ENCODE measurements at places on chromosomes 3 and 15.

DNA sequence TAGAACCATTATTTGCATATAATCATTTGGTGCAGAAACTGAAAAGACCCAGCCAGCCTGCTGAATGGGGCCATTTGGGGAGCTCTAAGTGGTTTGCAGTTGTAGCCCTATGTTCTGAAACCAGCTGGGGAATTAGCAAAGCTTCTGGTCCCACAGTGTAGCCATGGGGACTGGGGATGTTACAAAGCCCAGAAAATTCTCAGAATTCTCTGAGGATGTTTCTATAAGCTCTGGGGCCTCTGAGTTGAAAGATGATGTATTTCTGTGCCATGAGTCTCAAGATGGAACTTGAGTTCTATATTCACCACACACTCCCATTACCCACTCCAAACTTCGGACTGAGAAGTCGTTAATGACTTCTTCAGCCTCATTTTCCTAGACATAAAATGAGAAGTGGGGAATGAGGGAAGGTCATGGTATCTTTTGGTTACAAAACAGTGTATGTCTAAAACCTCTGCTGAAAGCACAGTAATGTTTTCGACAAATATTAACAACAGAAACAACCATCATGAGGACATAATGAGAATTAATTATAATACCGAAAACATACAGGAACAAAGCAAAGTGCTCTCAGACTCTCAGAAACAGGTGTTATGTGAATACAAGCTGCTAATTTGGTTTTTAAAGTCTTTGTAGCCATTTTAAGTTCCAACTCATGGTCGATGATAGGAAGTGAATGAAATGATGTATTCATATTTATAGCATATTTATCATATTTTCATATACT lies 89.4 kb downstream of the RFTN1 start:
- no peak for DNase-seq

GRCh38 chr3:5799398-5799797 lies 611.9 kb downstream of the EDEM1 start:
- no peak for DNase-seq

GRCh38 chr15:70902107-70902506 lies 9.5 kb downstream of the LRRC49 start:
- no peak for DNase-seq

GRCh38 chr3:139425745-139426400 lies 36.4 kb upstream of the COPB2 start:
- no peak for DNase-seq

DNA sequence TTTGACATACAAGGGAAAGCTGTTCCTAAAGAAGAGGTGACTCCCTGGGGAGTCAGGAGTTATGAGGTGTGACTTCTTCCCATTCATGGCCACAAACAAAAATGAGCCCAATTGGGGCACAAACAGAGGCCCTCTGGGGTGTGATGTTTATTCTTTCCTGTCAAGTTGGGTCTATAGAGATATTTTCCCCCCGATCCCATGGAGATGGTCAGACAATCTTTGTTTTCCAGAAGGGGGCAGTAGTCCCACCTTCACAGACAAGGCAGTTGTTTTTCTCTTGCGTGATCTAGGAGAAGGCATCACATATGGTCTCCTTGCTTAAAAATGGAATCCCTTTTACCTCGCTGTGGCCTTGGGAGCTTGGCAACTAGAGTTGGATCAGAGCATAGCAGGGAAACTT lies 110.3 kb downstream of the MFSD1 start:
- no peak for DNase-seq

DNA sequence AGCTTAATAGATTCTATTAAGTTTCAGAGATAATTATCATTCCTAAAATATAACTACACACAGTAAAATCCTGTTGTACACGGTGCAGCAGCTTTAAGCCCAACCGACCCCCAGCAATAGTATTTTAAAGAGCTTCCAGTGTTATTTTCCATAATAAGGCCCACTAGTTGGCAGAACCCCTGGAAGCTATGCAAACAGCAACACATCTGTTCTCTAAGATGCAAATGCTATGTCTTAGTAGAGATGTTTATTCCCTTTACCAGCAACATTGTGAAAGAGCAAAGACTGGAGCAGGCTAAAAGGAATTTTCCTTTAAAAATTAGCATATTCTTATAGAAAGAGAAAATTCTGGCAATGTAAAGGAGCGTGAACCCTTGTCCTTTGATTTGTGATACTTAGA lies 819.7 kb upstream of the ALCAM start:
- DNase-seq, result no peak

- DNase-seq, result no peak
Measured at GRCh38 chr3:36219398-36219797, 160.9 kb upstream of the STAC start.

GRCh38 chr3:105963161-105963560 lies 94.3 kb upstream of the CBLB start:
- DNase-seq, result no peak

- no peak for DNase-seq
Measured at GRCh38 chr15:60918234-60918959, 310.7 kb downstream of the RORA start.

DNA sequence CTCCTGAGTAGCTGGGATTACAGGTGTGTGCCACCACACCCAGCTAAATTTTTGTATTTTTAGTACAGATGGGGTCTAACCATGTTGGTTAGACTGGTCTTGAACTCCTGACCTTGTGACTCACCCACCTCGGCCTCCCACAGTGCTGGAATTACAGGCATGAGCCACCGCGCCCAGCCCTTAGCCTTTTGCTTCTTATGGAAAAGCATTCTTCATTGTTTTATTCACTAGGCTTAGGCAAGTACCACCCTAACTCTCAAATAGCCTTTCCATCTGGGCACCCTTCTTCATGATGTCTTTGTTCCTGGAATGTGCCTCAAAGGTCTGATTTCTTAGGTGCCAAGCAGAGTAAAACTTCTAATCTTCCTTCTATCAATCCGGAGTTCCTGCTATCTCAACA lies 641.8 kb downstream of the FHIT start:
- no peak for DNase-seq

Measured in stimulated activated CD8-positive, alpha-beta memory T cell treated with anti-CD3 and anti-CD28 coated beads, Interleukin-4, amount 100 ng/mL, for 24 hours (primary cell).